ENCODE measurements at places on chromosomes 3 and 15. TPM values are rescaled to one million over a fixed set of nuclear protein-coding genes. Genes with fewer than 3 reads are reported as not detected.

- no peak for DNase-seq
Observed at GRCh38 chr3:4855676-4856075, 123.6 kb upstream of the BHLHE40 start.

DNA sequence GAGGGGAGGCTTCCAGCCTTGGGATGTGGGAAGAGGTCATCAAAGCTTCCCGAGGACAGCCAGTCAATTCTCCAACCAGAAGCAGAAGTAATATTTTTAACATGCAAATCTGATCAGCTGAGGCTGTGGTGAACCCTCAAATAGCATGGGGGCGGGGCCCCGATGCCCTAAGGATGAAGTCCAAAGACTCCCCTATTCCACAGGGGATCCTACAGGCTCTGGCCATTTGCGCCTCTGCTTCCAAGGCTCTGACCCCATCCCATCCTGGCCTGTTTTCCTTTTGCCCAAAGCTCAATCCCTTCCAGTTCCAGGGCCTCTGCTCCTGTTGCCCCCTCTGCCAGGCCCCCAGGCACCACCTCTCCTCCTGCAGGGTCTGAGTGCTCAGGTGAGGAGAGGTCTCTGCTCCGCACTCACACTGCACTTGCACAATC, 6.7 kb upstream of the CSK start:
- DNase-seq = no peak

- DNase-seq = no peak
Observed at GRCh38 chr3:96480881-96481280, 333.5 kb upstream of the EPHA6 start.

GRCh38 chr3:61053781-61054496, 197.3 kb downstream of the FHIT start:
- no peak for DNase-seq

DNA sequence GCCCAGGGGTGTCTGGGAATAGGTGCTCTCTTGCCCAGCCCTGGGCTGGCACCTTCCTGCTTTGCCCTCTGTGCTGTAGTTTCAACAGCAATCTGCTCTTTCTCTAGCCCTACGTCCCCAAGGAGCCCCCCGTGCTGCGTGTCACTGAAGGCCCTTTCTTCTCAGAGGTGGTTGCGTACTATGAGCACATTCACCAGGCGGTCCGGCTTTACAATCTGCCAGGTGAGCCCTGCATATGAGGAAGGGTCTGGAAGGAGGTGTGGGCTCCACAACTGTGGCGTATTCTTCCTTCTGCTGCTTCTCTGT, 9.6 kb downstream of the MAN2A2 start:
- no peak for DNase-seq

GRCh38 chr3:46612324-46612723, at the start of gene FAM240A:
Gene FAM240A (plus strand): TSS chr3:46612525. CDS start chr3:46612684, 159 bp downstream.
- no peak for DNase-seq

DNA sequence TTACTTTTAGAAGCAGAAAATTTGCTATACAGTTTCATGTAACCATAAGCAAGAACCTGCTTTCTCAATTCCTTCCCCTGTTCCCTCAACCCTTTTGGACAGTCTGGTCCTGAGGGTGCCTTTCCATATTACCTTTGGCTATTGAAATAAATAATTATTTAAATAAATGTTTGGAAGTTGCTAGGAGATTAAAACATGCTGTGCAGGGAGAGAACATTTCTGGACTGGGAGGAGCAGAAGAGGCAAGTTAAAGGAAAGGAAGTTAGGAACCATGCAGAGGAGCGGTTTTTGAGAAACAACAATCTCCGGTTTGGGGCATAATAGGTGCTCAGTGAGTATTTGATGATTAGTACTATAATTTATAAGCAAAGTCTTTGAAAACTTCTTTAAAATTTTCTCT, 41.8 kb downstream of the ZNF609 start:
- DNase-seq = no peak

DNA sequence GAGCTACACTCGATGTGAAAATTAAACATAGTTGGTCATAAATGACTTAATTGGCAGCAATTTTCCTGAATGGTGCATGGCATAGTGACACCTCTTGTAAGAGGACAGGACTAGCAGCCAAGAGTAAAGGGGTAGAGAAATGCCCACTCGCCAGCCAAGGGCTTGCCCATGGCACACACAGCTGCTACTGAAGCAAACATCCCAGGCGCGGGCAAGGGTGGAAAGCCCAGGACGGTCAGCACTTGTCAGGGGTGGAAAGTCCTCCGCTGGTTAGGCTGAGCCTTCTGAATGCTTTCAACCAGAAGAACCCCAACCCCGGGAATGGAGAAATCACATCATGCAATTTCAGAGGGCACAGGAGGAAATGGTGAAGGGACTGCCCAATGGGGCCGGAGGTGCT, 31.6 kb downstream of the BDH1 start:
- DNase-seq = no peak

- DNase-seq = no peak
Observed at GRCh38 chr3:172461530-172462138, 13.4 kb upstream of the GHSR start.

- no peak for DNase-seq
Observed at GRCh38 chr3:15181963-15182362, 24.1 kb upstream of the CAPN7 start.

DNA sequence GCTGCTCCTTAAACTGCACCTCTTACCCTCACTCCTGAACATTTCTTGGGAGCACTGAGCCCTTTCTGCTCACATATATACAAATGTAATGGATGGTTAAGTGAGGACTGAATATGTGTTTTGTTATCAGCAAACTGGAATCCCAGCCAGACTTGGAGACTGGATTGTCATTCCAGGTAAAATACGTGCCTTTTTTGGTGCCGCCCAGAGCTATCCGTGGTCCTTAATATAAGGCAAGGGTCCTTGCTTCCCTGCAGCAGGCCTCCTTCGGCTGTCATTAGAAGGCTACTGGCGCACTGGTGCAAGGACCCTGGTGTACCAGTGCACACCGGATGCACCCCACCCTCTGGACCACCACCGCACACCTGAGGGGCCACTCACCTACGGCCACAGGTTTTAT, 1.1 kb upstream of the GABRB3 start:
- no peak for DNase-seq

- DNase-seq = no peak
Observed at GRCh38 chr3:29293421-29293820, 12.6 kb downstream of the RBMS3 start.

DNA sequence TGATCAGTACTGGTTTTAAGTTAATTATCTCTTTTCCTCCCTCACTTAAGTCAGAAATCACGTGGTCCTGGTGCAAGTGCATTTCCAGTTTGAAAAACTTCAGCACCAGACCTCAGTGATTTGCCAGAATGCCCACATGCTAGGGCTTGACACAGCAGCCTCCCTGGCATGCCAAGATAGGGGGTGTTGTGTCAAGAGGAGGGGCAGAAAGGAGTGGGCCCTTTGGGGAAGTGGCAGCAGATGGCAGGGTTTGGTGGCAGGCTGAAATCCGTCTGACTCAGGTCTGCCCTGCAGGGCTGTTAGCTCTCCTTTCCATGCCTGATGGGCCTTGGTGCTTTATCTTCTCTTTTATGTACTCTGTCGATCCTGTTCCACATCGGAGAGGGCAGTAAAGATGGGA, 23.4 kb downstream of the PXK start:
- DNase-seq = no peak

The EFCC1 gene
- 1.7 TPM for total RNA-seq

The SIDT1 gene
- total RNA-seq = 0.89 TPM

The EXOG gene
- 38.6 TPM for total RNA-seq

The NR2E3 gene
- total RNA-seq = not detected

All from cardiac septum (tissue), 1 donor.